Fibroblast of mammary gland (primary cell): ENCODE measurements at places on chromosomes 12 and 14.

DNA sequence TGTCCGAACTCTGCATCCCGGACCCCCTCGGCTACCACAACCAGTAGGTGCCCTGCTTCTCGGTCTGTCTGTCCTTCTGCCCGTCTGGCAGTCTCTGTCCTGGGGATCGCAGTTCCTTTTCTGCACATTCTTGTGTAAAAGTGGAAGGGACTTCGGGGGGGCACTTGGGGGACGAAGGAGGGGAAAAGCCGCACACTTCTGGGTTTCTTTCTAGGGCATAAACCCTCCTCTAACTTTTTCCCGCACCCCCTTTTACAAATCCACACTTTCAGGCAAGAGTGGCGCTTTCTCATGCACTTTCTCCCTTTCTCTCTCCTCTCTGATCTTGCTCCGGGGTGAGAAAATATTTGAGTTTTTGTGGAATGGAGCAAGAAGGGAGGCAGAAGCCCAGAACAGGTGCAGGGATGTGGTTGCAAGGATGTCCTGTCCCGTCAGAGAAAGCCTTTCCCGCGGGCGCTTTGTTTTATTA is 506 bp downstream of the ESRRB start:
- no peak for DNase-seq

- DNase-seq: no peak
Observed at GRCh38 chr12:100656856-100657255, 83.4 kb downstream of the GAS2L3 start.

DNA sequence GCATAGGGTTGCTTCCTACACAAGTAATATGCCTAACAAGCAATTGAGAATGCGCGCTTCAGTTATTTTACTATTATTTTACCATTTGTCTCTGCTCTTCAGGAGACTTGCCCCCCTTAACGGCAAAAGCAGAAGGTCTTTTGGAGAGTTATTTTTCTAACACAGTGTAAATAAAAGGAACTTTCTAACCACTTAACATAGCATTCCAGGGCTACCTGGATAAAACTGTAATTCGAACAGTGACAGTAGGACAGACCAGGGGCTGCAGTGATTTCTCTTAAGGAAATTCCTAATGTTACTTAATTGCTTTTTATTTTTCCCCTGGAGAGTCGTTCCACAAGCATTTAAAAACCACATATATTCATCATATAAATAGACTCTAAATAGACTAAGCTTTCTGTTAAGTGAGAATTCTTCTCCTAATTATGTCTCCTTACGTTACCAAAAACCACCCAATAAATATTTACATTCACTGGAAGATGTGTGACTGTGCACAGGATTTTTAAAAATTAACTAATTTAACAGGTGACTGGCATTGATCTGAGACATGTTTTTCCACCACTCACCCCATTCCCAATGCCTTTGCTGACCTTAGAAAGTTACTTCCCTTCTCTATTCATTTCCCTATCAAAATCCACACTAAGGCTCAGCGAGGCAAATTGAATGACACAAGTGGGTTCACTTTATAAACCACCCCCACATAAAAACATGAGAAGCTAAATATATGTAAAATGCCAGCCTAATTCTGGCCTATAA is 72.4 kb downstream of the RNF34 start:
- no peak for DNase-seq

DNA sequence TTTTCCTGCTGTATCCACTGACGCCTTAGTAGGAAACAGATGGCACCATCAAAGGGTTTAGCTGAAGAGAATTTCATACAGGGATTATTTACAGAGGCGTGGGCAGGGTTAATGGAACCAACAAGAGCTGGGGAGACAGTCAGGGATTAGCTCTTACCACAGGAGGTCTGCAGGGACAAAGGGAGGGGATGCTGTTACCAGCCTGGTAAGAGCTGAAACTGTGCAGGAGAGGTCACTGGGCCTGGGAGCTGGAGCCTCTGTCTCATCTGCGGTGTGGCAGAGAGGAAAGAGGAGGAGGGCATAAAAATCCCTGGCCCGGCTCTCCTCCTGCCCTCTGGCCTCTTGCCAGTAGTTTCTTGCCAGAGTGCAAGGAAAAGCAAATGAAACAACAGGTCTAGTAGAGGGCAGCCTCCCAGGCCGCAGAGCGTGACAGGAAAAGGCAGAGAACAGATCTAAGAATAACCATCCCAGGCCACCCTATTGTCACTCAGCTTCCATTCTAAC is 18.9 kb upstream of the POC1B start:
- DNase-seq: peak; percentile 36

DNA sequence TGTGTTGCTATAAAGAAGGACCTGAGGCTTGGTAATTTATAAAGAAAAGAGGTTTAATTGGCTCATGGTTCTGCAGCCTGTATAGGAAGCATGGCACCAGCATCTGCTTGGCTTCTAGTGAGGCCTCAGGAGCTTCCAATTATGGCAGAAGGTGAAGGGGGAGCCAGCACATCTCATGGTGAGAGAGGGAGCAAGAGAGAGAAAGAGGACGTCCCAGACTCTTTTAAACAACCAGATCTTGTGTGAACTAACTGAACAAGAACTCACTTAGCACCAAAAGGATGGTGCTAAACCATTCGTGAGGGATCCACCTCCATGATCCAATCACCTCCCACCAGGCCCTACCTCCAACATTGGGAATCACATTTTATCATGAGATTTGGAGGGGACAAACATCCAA is 6.1 kb upstream of the SNAPC1 start:
- DNase-seq: no peak

- no peak for DNase-seq
Observed at GRCh38 chr14:106487600-106487999, 961.2 kb downstream of the TMEM121 start.

DNA sequence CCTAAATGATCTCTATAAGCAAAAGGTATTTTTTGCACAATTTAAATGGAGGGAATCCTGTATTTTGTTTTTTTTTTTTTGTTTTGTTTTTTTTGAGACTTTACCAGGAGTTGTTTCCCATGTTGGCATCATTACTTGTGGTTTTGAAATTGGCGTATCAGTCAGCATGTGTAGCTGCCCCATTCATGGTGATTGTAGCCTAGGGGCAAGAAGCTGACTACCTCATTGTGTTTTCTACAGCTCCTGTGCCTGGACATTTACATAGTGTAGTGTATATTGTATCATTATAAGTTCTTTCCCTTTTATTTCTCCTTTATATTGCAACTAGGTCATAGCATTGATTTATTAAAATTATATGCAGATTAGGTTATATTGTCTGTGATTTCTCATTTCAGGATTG is 24.5 kb downstream of the SAMD4A start:
- no peak for DNase-seq

DNA sequence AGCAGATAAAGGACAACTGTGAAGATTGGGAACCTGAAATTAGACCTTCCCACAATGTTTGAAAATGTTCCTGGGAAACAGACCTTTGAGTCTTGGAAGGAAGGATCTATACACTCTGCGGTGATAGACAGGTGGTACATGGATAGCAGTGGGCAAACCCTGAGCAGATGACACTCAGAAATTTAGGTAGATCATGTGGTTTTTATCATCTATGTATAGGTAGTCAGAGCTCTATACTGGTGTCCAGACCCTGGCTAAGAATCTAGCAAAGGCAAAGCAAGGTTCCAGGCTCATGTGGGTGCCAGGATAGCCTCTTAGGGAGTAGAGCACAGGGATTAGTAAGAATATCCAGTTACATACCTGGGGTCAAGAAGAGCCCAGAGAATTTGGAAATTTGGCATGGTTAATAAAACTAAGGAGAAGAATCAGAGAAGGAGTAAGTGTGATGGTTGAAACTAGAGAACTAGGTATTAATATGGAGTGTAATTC is 331.2 kb upstream of the FBXO33 start:
- no peak for DNase-seq

- no peak for DNase-seq
Observed at GRCh38 chr12:22899184-22899583, 274.2 kb downstream of the ETNK1 start.

DNA sequence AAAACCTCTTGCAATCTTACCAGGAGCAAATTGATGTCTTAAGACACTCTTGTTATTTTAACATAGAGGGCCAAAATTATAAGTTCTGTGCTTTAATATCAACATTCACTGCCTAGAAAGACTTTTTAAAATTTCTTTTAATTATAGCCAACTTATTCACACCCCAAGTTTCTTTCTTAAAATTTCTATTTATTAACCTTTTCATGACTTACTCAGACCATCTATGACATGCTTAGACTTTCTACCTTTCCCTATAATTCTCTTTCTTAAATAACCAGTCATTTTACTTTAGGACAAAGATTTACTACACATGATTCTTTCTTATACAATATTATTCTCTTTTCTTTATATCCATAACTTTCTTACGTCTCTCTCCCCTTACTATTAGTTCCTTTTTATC is 220.4 kb downstream of the NUBPL start:
- peak; percentile 23 for DNase-seq

GRCh38 chr12:92404259-92404894 is 258.7 kb upstream of the BTG1 start:
- DNase-seq: no peak

- DNase-seq: no peak
Observed at GRCh38 chr14:66420251-66421006, 65.7 kb upstream of the CCDC196 start.

DNA sequence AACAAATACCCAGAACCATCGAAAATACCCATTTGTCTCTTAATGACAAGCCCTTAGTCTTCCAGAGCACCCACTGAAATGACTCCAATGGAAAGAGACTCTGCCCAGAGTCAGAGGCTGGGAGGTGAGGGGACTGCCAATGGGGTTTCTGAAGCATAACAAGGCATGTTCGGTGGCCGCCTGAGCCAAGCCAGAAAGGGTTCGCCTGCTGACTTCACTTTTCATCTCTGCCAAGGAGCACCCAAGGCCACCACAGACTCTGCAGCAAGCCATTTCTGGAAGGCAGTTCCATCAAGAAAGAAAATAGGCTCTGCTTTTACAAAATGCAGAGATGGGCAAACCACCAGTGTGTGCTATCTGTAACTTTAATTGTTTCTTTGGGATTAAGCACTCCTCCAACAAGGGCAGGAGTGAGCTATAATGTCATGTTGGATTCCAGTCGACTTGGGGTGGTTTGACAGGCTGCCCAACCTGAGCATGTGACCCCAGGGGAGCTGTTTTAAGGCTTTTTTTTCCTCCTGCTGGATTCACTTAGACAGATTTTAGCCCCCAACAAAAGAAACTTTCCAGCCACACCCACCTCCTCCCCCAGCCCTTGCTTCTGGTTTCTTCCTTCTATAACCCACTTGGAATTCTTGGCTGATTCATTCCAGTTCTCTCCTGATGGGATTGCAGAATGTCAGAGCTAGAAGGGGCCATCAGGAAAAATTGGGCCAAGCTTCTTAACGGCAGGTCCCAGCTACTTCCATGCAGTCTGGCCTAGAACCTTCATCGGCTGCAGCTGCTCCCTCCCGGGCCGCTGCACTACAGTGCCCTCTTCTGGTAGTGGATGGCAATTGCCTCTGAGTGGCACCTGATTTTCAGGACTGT is 24.1 kb downstream of the CKAP4 start:
- peak; percentile 59 for DNase-seq

DNA sequence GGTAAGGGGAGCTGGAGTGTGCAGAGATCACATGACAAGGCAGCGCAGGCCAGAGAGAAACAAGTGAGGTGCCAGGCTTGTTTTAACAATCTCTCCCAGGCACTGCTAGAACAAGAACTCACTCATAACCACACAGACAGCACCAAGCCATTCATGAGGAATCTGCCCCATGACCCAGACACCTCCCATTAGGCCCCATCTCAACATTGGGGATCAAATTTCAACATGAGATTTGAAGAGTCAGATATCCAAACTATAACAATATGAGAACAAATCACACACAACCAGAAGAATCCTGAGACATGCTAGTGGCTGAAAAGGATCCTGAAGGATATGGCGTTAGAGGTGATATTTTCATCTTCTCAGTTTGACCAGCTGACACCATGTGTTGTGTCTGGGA is 21.9 kb downstream of the OR6J1 start:
- DNase-seq: peak; percentile 79

DNA sequence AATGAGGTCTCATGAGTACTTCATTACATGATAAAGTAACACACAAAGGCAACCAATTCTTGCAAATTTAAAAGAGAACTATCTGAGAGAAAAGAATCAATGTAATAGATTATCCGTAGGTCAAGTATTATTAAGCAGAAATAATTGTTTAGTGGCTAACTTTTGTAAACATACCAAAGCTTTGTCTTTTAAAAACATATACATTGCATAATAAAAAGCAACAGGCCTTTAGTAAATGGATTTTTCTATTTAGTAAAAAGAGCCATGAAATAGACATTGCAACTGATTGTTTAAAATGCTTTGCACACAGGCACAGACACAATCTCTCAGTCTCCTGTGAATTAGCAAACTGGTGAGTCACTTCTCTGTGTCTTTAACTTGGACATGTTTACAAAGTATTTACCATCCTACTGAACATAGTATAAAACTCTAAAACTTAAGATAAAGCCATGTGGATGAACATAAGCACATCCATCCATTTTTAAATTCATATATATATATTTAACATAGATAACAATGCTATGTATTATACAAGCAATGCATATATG is 518.7 kb upstream of the MGAT4C start:
- peak; percentile 31 for DNase-seq

DNA sequence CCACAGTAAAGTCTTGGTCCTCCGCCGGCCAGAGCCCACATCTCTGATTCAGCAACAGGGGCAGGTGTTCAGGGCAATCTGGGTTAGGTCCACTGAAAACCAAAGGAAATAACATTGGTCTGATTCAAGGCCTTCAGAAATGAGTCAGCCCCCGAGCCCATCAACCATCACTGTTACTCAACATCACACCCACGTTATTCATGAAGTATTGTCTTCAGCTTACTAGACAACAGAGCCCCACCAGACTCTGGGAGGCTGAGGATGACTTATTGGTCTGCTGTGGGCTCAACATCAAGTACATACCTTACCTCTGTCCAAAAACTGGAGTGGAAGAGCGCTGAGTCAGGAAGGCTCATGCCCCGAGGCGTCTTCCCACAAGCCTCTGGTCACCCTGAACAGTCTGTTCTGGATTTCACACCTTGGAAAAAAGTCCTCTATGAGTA is 97.5 kb downstream of the ZFP36L1 start:
- DNase-seq: peak; percentile 100

DNA sequence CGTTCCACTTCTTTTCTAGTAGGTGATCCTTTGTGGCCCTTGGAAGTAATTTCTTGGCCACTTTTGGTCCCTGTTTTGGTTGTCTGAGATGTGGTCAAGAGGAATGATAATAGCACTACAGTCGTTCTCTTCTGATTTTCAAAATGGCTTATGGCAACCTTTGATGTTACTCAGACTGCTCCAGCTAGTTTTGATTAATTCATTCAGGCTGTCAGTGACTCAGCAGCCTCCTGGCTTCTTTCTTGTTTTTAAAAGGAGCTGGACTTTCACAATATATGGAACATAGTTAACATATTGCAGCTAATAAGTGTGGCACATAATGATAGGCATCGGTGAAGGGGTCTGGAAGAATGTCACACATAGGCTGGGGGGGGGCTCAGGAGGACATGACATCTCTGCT is 47.3 kb downstream of the WDR20 start:
- peak; percentile 91 for DNase-seq

- no peak for DNase-seq
Observed at GRCh38 chr12:82406651-82407050, 48.3 kb downstream of the METTL25 start.

DNA sequence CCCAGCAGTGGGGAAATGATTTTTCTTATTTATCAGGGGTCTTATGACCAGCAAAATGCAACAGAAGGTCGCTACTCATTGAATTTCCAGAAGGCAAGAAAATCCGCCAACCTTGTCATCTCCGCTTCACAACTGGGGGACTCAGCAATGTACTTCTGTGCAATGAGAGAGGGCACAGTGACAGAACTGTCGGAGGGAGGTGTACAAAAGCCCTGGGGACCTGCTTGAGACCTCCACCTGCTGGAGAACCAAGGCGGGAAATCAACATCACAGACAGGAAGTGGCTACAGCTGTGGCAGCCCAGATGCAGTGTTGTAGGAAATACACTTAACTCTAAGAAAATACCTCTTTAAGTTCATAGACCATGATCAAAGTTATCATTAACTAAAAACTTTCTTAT is 250.9 kb upstream of the OR4E1 start:
- DNase-seq: no peak
